ENCODE measurements at places on chromosomes 3 and 15.

GRCh38 chr3:130662501-130662996 lies 84.1 kb downstream of the PIK3R4 start:
- no peak for DNase-seq

GRCh38 chr3:176566757-176567156 lies 630.5 kb downstream of the TBL1XR1 start:
- no peak for DNase-seq

- no peak for DNase-seq
Measured at GRCh38 chr3:74023395-74023794, 398.7 kb upstream of the PDZRN3 start.

DNA sequence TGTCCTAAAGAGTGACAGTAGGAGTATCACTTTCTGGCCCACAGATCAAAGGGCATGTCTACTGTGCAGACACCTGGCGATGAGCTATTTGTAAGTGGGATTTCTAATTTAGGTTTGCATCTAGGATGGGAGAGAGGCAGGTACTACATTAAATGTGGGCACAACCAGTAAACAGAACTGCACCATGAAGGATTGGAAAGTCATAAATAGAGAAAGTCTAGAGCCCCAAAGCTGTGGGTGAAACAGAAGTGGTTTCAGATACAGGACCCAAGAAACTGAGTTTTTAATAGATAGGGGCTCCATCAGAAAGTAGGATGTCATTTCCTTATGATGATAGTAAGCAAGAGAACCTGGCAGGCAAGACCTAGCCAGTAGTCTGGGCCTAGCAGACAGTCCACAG lies 35.2 kb upstream of the SPPL2A start:
- DNase-seq: no peak

DNA sequence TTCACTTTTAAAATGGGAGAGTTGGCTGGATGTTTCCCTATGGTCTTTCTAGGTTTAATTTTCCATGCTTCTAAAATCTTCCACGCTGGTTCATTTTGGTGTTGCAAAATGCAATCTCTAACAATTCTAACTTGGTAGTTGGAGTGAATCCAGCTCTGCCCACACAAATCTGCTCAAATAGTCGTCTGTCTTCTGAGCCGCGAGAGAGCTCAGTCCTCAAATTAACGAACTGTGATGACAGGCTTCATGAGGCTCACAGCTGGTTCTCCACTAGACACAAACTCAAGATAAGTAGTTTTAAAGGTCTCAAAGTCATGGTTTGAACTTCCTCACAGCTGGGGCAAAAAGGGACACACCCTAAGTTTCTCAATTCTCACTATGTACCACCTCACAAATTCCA lies 178.6 kb upstream of the LYSMD4 start:
- DNase-seq: no peak

DNA sequence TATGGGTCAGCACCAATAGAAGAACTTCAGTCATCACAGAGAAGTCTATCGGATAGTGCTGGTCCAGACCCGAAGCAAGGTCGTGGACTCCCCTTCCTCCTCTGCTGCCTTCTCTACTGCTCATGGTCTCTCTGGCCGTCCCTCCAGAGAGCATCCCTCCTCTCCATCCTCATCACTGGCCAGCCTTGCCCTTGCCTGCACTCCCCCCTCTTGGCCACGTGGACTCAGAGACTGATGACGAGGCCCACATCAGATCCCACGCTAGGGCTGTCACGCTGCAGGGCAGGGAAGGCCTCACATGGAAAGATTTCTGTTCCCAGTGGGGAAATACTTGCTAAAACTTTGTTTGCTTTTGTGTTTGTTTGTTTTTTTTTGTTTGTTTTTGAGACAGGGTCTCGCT lies 35.3 kb downstream of the IGDCC3 start:
- no peak for DNase-seq

DNA sequence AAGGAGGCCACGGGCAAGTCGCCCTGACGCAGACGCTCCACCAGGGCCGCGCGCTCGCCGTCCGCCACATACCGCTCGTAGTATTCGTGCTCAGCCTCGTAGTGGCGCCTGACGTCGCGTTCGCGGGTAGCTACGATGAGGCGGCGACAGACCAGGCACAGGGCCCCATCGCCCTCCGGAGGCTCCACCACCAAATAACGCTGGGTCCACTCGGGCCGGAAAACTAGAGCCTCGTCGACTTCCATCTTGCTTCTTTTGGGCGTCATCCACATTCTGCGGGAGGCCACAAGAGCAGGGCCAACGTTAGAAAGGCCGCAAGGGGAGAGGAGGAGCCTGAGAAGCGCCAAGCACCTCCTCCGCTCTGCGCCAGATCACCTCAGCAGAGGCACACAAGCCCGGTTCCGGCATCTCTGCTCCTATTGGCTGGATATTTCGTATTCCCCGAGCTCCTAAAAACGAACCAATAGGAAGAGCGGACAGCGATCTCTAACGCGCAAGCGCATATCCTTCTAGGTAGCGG lies at the start of gene EPM2AIP1:
Gene EPM2AIP1, minus strand, starts transcription at position 326 of the 520 bp plus-strand sequence. Its CDS starts 54 bp downstream, at position 272.
- peak; percentile 97 for DNase-seq

- no peak for DNase-seq
Measured at GRCh38 chr15:29687204-29687815, 135.0 kb downstream of the TJP1 start.

- no peak for DNase-seq
Measured at GRCh38 chr15:86044981-86045380, 34.7 kb upstream of the AGBL1 start.

- no peak for DNase-seq
Measured at GRCh38 chr3:33798113-33798417, 365 bp upstream of the PDCD6IP start.

GRCh38 chr3:71152892-71153265 lies 430.6 kb downstream of the FOXP1 start:
- no peak for DNase-seq

DNA sequence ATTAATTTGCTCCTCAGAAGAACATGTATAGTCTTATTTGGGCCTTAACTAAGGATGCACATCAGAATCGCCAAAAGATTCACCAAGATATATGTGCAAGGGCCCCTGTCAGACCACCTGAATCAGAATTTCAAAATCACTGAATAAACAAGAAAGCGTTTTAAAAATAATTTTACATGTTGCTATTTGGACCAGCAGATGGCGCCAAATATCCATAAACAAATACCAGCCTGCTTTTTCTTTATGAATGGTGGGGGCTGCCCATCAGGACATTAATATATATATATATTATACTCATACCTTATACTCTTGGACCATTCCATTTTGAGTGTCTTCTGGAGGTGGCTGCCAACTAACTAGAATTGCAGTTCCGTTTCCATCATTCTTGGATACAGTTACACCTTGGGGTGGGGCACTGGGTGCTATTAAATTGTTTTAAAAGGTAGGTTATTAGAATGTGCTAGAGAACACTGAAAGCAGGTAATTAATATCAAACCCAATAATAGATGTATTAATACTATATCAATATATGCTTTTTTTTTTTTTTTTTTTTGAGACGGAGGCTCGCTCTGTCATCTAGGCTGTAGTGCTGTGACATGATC lies 1108.3 kb downstream of the ROBO1 start:
- DNase-seq: no peak
